Suppressor macrophage treated with lipopolysaccharide for 4 hours (primary cell): ENCODE measurements at places on chromosomes 3 and 15.

- no peak for DNase-seq
These were observed 170.9 kb downstream of the EPHB1 start for GRCh38 chr3:134965865-134966481.

DNA sequence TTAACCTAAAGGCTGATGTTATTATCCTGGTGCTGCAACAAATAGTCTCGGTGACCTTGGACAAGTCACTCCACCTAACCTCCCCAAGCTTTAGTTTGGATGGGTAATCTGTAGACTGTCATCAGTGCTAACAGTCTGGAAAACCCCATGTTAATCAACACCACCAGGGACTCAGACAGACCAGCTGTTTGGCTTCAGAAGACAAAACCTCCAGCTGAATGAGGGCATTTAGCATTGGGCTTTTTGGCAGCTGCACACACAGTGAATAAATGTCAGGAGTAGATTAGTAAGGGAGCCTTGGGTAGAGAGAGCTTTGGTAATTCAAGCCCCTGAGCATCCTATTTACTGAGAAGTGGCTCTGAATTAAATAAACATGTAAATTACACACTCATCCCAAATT lies 24.9 kb upstream of the C3orf80 start:
- no peak for DNase-seq

DNA sequence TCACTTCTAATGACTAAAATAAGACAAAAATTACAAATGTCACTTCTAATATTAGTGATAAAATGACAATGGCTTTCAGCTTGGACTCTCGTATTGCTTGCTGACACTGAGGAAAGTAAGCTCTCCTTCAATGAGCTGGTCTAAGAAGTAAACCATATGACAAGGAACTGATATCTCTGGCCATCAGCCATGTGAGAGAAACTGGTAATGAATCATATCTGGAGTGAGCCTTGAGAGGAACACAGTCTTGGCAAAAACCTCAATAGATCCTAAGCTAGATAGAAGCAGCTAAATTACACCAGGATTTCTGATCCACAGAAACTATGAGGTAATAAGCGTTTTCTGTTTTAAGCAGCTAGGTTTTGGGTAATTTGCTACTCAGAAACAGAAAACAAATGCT lies 1575.1 kb downstream of the OTOL1 start:
- DNase-seq: no peak

DNA sequence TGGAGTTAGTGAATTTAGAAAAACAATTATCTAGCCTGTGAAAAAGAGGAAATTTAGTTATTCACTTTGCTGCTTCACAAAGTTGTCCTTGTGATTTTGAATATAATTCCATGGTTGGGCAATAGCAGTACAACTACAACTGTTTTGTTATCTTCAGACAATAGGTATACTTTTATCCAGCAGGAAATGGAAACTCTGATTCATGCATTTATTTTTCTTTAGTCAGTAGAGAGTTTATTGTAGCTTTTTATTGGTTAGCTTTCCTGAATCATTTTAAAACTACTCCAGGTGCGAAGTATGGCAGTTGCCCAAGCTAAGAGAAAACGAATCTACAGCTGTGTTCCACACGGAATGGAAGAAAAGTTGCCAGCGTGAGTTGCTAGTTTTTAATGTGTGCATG lies 80.3 kb downstream of the TM4SF4 start:
- no peak for DNase-seq

GRCh38 chr3:151969026-151969642 lies 95.7 kb downstream of the SUCNR1 start:
- DNase-seq: peak; percentile 6

DNA sequence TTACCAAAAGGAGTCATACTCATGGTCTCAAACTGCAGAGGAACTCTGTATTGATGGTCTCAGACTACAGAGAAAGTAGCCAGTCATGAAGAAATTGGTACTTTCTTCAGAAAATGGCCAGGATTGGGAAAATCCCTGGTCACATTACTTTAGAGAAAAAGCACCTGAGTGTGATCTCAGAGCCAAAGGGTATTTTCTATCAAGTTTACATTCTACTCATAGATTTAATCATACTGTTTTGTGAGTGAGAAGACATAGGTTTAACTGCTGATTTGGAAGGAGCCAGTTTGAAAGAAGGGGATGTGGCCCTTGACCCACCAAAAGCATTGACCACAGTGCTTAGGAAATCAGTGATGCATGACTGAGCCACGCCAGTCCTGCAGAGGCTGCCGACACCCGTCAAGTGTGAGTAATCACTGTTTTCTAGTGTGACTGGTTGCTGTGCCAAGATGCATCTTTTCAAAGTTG lies 203.6 kb downstream of the AKAP13 start:
- DNase-seq: peak; percentile 92

DNA sequence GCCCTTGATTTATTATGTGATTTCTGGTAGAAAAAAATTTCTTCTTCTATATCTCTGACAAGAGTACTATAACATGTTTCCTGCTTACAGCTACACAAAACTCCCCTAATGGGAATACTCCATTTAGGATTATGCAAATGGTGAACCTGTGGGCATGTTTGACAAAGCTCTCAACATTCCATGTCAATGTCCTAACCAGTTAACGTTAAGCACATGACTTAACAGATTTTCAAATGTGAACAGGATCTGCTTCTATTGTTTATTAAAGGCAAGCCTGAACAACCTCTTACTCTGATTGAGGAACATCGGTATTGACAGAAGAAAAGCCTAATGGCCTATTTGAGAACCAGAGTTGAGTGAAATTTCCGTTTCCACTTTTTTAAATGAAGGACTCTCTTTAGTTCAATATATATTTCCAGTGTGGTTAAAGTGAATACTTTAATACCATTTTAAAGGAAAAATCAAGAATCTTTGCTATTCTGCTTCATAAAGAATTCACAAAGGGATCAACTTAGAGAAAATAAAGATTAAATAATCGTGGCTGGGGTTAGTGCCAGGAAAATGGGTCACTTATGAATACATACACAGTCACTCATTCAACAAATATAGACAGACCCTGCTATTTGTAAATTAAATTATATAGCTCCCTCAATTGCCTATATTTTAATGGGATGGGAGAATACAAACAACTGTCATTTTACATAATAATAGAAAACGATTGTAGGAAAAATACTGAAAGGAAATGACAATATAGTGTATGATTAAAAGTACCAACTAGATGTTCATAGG lies 300.3 kb upstream of the CBLB start:
- DNase-seq: no peak

GRCh38 chr3:120496278-120497002 lies 45.6 kb upstream of the FSTL1 start:
- DNase-seq: peak; percentile 13
